ENCODE measurements at places on chromosomes 12 and 14.

DNA sequence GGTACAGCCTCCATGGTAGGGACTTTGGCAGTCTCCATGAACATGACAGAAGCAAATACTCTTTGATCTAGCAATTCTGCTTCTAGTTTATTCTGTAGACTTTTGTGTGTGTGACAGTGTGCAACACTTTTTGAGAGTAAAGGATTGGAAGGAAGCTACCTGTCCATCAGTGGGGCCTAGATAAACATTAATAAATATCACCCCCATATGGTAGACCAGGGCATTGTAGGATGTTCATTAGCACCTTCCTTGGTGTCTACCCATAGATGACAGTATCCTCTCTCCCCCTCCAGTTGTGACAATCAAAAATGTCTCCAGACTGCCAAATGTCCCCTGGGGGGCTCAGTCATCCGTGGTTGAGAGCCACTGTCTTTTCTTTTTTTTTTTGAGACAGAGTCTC is 10.8 kb downstream of the SNRNP35 start:
- DNase-seq = no peak

DNA sequence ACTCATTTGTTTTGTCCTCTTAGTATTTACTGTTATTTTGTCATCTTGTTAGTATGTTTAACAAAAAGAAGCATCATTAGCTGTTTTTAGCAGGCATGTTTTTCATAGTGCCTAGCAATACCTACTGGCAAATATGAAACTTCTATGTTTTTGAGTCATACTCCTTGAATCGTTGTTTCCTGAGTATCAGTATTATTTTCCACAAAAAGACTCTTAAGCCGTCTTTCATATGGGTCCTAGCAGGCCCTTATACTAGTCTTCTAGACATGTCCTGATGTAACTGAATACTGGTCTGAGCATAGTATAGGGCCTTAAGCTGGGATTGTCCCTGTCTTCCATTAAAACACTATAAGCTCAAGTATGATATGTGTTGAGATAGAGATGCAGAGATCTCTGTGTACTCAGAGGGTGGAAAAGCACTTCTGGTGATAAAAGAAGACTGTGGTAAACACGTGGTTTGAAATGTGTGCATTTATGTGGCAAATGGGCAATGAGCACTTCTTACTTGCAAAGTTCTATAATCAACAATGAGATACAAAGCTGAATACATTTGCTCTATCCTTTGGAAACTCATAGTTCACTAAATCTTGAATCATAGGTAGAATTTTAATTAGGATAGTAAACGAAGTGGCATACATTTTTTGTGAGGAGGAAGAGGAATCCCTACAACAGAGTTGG is 348.8 kb downstream of the PDZRN4 start:
- no peak for DNase-seq

DNA sequence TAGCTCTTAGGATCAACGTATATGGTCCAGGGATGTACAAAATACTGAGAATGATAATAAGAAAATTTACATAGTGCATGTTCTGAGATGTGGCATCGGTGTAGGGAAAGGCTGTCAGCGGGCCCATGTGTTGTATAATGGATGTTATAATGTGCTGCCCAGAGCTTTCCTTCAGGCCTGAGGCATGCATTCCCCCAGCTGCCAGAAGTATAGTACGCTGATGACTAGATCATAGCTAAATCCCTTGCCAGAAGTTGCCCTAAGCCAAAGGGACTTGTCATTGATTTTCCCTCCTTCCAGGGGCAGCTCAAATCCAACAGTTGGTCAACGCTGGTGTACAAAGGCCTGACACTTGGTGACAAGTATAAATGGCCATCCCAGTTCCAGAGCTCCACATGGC is 6.5 kb upstream of the OR11G2 start:
- DNase-seq = no peak

DNA sequence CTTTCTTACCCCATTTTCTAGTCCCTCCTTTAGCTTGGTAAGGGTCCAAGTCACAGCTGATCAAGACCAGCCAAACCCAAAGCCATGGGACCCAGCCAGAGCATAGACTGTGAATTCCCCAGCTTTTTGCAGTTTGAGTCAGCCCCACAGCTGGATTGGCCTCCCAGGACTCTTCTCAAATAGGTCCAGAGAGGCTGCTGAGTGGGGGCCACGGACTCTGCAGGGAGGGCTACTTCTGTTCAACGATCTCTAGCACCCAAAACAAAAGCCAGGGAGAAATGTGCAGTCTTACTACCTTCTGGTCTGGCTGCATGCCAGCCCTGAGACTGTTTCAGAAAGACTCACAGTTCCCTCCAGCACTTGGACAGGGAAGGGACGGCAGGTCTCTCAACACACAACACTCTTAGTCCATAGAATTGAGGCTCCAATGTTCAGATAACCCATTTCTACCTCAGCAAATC is 1.6 kb downstream of the VDR start:
- DNase-seq = peak; percentile 90

GRCh38 chr14:89344920-89345254 is 72.1 kb downstream of the FOXN3 start:
- DNase-seq = no peak

- no peak for DNase-seq
Observed at GRCh38 chr12:54416687-54417603, 2.1 kb downstream of the ITGA5 start.

- DNase-seq = no peak
Observed at GRCh38 chr14:89121968-89122620, 294.9 kb downstream of the FOXN3 start.

DNA sequence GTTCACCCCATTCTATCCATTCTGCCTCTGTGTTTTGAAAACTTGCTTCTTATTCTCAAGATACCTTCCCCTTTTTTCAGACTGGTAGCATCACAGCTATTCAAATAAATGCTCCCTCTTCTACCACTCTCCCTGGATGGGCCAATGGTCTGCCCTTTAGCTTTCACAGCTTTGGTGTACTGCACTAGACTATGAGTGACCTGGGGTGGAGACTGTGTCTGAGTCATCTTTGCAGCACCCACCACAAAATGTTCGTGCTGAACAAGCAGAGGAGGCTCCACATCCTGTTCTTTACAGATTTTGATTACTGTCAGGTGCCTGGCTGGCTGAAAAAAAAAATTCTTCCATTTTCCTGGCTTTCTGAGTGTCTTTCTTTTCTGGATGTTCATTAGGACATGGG is 1104.1 kb upstream of the TMEM132C start:
- DNase-seq = peak; percentile 71

DNA sequence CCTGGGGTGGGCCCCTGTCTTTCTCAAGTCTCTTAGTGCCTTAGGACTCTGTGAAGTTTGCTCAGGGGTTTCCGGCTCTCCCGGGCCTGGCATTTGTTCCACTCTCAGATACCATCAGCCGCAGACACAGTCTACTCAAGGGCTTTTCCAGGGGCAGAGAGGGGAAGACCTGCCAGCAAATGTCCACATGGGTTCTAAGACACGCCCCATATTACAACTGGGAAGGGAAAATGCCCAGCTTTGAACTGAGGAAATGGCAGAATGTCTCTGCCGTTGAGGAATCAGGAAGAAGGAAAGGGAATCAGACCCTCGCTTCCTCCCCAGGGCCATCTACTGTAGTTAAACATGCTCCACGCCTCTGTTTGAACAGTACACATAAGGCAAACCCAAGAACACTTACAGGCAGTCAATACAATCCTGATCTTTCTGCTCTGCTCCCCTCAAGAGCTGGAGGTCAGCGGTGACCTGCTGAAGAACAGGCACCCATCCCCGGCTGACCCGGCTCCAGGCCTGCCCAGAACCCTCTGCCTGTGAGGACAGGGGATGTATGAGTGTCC is 7.9 kb downstream of the CCDC85C start:
- DNase-seq = no peak

- DNase-seq = no peak
Observed at GRCh38 chr12:51873251-51873994, 14.5 kb upstream of the ANKRD33 start.

DNA sequence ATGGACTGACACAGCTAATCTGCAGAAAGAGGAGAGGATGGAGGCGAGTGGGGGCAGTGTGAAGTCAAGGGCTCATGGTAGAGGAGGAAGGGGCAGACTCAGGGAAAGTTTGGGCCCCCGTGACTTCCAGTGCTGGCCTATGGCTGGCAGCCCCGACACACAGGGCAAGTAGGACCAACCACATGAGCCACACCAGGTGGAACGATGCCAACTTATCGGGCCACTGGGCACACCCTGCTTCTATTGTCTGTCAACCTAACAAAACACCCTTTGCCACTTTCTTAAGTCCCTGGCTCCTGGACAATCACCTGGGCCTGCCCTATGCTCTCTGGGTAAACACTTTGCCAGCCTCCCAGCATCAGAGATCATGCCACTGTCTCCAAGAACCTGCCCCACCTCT is 65.2 kb upstream of the PSMC1 start:
- DNase-seq = no peak

DNA sequence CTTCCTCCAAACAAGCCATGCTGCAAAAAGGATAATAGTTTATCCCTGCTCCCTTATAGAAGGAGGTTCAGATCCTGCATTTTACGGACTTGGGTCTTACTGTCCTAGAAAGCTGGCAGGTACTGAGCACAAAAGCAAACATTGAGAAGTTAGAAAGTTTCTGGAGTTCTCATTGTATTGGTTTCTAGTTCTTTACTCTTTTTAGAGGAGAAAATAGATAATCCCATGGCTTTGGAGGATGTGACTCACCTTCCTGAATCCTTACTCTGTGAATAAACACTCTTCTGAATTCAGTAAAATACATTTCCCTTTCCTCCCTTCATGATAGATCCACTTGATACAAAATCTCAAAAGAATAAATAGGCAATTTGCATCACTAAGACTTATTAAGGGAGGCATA is 188.9 kb downstream of the NPAS3 start:
- DNase-seq = peak; percentile 5

DNA sequence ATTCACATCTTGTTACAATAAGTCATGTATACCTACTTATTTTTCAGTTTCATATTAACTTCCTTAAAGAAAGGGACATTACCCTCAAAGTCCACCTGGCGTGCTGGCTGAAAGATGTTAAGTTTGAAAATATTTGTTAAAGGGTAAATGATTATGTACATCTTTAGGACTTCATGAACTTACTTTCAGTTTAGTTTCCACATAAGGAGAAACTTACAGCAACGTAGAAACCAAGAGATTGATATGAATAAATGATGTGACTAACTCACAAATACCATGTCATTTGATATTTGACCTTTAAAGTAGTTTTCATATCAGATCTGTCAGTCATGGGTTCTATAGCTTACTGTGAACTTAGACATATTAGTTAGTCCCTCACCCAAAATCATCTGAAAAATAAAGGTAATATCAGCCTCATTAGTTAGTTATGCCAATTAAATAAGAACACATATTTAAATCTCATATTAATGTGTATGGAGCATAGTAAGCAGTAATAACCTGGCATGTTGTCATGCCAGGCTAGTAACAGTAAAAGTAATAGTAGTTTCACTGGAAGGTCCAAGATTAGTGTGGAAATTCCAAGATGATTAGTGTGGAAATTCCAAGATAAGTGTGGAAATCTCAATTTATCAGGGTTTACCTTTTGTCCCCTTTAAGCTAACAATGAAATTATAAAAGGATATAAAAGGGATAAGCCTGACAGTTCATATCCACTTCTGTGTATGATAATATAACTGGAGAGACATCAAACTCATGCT is 1.9 kb upstream of the CLEC2D start:
- peak; percentile 10 for DNase-seq

DNA sequence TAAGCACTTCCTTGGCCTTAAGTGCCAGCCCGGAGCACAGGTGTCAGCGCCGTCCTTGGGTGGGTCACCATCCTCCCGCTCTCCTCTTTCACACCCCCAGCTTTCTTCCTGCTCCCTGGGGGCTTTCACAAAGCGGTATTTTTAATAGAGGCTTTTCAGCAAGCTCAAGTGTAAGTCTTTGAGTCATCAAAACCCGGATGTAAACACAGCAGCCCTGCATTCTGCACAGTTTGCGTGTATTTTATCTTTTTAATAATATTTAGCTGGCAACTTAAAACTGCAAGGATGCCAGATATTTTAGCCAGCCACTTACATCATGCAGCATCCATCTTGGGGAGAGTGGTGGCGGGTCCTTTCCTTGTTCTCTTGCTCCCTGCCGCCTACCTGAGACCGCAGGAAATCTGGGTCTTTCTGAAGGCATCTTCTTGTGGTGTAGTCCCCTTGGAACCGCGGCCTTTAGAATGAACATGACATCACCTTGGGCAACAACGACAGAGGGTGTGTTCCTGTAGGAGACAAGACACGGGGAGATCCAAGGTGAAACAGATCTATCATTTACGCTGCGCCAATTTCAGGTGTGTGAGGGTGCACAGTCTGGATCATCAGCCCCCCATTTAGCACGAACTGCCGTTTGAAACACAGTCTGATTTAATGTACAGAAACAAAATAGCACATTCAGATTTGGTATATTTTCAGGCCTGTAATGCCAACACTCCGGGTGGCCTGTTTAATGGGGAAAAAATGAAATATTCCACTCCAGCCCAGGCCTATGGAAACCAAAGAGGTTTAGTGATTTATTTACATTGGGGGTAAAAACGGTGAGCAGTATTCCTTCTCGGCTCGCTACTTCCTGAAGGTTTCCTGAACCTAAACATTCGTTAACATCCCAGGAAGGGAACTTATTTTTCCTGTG is 12.5 kb upstream of the IRF2BPL start:
- peak; percentile 85 for DNase-seq

DNA sequence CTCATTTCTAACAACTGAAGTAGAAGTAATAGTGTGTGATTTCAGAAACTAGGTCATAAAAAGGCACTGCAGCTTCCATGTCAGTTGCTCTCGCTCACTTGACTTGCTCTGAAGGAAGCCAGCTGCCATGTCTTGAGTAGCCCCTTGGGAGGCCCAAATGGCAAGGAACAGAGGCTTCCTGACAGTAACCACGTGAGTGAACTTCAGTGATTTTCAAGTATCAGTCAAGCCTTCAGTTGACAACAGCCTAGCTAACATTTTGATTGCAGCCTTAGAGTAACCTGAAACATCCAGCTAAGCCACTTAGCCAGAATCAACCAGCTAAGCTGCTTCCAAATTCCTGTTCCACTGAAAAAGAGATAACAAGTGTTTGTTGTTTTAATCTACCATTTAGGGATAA is 26.7 kb downstream of the TOGARAM1 start:
- no peak for DNase-seq

- no peak for DNase-seq
Observed at GRCh38 chr12:73414926-73415325, 1122.7 kb upstream of the ATXN7L3B start.

- DNase-seq = peak; percentile 98
Observed at GRCh38 chr14:45135659-45136395, at the start of gene FANCM. Gene FANCM (plus strand): TSS chr14:45135930. CDS start chr14:45136032, 102 bp downstream.

DNA sequence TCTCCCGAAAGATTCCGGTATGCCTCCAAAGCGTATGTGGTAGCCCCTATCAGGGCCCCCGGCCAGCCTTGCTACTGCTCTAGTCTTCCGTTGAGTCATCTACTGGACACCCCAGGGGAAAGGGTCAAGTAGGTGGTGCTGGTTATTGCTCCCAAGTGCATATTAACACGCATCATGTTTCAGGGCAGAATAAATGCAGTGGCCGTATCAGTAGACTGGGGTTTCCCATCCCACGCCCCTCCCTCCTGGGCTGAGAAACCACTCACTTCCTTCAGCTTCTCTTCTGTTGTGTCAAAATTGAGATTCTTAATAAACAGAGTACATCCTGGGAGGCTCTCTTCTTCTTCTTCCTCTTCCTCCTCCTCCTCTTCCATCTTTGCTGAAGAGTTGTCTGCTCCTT is 39.3 kb downstream of the RBM19 start:
- no peak for DNase-seq

GRCh38 chr12:71799106-71799505 is 40.5 kb upstream of the TBC1D15 start:
- DNase-seq = peak; percentile 20
